GM23248 (cell line): ENCODE measurements at places on chromosomes 7 and 10. TPM values are rescaled to one million over a fixed set of nuclear protein-coding genes. Genes with fewer than 3 reads are reported as not detected.

PRPS1L1 gene
- not detected in 2 replicates for total RNA-seq

DNA sequence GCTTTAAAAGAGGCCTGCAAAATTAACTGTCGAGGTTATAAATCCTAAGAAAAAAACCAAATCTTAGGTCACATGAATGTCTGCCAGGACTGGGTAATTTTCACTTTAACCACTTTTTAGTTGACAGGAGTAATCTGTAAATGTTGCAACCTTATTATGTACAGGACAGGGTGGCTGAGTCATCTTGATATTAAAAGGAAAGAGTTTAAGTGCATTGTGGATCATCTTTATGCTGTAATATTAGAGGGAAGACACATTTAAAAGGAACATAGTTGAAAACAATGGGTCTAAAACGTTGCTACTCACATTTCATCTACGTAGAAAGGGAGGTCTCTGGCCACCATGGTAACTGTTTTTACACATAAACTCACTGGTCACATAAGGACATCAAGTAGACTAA, 115.5 kb downstream of the LSMEM1 start:
- H3K27me3 ChIP-seq = no peaks in the 10 kb centered on the region
- H3K27ac ChIP-seq = peak overlapping the region; percentile 3; the same call in 1 of the 2 replicates
- H3K4me1 ChIP-seq = peaks cover 5% of the 10 kb centered on the region; the same call in 1 of the 2 replicates

DNA sequence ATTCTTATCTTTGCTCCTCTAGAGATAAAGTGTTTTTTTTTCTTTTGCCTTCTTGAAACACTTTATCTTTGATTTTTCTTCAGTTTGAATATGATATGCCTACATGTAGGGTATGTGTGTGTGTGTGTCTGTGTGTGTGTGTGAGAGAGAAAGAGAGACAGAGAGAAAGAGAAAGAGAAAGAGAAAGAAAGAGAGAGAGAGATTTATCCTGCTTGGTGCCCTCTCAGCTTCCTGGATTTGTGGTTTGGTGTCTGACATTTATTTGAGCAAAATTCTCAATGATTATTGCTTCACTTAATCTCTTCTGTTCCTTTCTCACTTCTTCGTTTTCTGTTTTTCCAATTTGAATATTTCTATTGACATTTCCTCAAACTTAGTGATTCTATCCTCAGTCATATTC, 60.3 kb downstream of the RAB18 start:
- H3K4me1 ChIP-seq = peaks cover 13% of the 10 kb centered on the region
- H3K27me3 ChIP-seq = no peaks in the 10 kb centered on the region
- no peaks in the 10 kb centered on the region for H3K36me3 ChIP-seq
- no peak overlapping the region for H3K4me3 ChIP-seq
- H3K27ac ChIP-seq = no peak overlapping the region

DNA sequence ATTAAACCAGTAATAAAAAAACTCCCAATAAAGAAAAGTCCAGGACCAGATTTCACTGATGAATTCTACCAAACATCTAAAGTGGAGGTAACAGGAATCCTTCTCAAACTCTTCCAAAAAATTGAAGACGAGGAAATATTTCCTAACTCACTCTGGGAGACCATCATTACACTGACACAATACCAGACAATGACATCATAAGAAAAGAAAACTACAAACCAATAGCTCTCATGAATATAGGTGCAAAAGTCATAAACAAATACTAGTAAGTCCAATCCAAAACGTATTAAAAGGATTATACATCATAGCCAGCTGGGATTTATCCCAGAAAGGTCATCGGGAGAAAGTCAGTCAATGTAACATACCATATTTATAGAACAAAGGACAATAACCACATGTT, 94.0 kb upstream of the RAB18 start:
- peaks cover 8% of the 10 kb centered on the region; the same call in 1 of the 2 replicates for H3K27me3 ChIP-seq
- H3K36me3 ChIP-seq = no peaks in the 10 kb centered on the region
- H3K4me1 ChIP-seq = no peaks in the 10 kb centered on the region
- DNase-seq = no peak

GRCh38 chr10:121134711-121135110, 283.5 kb downstream of the WDR11 start:
- H3K4me3 ChIP-seq = no peak overlapping the region
- DNase-seq = no peak
- no peaks in the 10 kb centered on the region for H3K4me1 ChIP-seq
- no peaks in the 10 kb centered on the region for H3K27me3 ChIP-seq
- no peaks in the 10 kb centered on the region for H3K36me3 ChIP-seq

- no peaks in the 10 kb centered on the region for H3K4me1 ChIP-seq
- H3K36me3 ChIP-seq = no peaks in the 10 kb centered on the region
- no peak overlapping the region for H3K4me3 ChIP-seq
- no peaks in the 10 kb centered on the region for H3K27me3 ChIP-seq
Measured at GRCh38 chr7:38880035-38880434, 29.0 kb downstream of the VPS41 start.

- 0 out of 2 replicates have a peak overlapping the region, but pooled peaks have one; percentile 25 for H3K27ac ChIP-seq
- no peaks in the 10 kb centered on the region for H3K27me3 ChIP-seq
- DNase-seq = peak; percentile 62
- peaks cover 4% of the 10 kb centered on the region; the same call in 1 of the 2 replicates for H3K36me3 ChIP-seq
- H3K4me1 ChIP-seq = peaks cover 24% of the 10 kb centered on the region
Measured at GRCh38 chr7:20408467-20408826, 77.7 kb downstream of the ITGB8 start.

DNA sequence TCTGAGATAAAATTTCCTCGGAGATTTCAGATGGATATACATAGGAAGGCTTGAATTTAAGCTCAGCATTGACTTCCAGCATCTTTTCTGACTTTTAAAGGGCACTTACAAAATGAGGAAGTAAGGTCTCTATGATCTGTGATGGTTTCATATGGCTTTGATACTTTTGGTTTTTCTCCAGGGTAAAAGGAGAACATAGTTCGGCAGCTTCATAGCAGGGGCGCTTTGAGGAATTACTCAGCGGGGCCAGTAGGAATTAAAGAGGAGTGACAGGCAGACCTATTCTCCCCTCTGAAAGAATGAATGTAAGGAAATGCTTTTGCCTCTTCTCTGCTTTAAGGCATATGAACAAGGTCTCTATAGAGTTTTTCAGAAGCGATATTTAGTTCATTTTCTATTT, 80.0 kb upstream of the PCDH15 start:
- no peak overlapping the region for H3K4me3 ChIP-seq
- no peaks in the 10 kb centered on the region for H3K27me3 ChIP-seq
- no peak for DNase-seq
- H3K27ac ChIP-seq = no peak overlapping the region
- no peaks in the 10 kb centered on the region for H3K4me1 ChIP-seq
- no peaks in the 10 kb centered on the region for H3K36me3 ChIP-seq

GRCh38 chr10:132458586-132459300, 61.7 kb downstream of the PWWP2B start:
- peak; percentile 55 for DNase-seq
- no peak overlapping the region for H3K4me3 ChIP-seq
- H3K27me3 ChIP-seq = no peaks in the 10 kb centered on the region
- no peaks in the 10 kb centered on the region for H3K4me1 ChIP-seq
- H3K36me3 ChIP-seq = no peaks in the 10 kb centered on the region

GRCh38 chr10:71868192-71868697, 17.2 kb upstream of the PSAP start:
- H3K4me3 ChIP-seq = no peak overlapping the region
- peak; percentile 77 for DNase-seq
- H3K27me3 ChIP-seq = no peaks in the 10 kb centered on the region
- H3K4me1 ChIP-seq = peaks cover 25% of the 10 kb centered on the region
- no peak overlapping the region for H3K27ac ChIP-seq

- H3K27ac ChIP-seq = peak overlapping the region; percentile 95
- no peaks in the 10 kb centered on the region for H3K27me3 ChIP-seq
- H3K36me3 ChIP-seq = no peaks in the 10 kb centered on the region
- DNase-seq = no peak
- no peak overlapping the region; the same call in 1 of the 2 replicates for H3K4me3 ChIP-seq
Measured at GRCh38 chr7:104978460-104978859, 35.5 kb upstream of the KMT2E start.
